ENCODE measurements at places on chromosomes 16 and 17. TPM values are rescaled to one million over a fixed set of nuclear protein-coding genes. Genes with fewer than 3 reads are reported as not detected.

- peaks cover 23% of the 10 kb centered on the region for H3K4me1 ChIP-seq
- H3K27me3 ChIP-seq: no peaks in the 10 kb centered on the region
- H3K27ac ChIP-seq: no peak overlapping the region
- H3K36me3 ChIP-seq: no peaks in the 10 kb centered on the region
- no peak for DNase-seq
Measured at GRCh38 chr17:9166788-9167187, 145.5 kb downstream of the NTN1 start.

- no peak overlapping the region for H3K27ac ChIP-seq
- no peaks in the 10 kb centered on the region for H3K27me3 ChIP-seq
- no peak overlapping the region for H3K4me3 ChIP-seq
- no peaks in the 10 kb centered on the region for H3K36me3 ChIP-seq
- DNase-seq: no peak
- H3K4me1 ChIP-seq: no peaks in the 10 kb centered on the region
Measured at GRCh38 chr16:53071748-53072301, 17.0 kb downstream of the CHD9 start.

- H3K4me3 ChIP-seq: no peak overlapping the region
- no peaks in the 10 kb centered on the region for H3K4me1 ChIP-seq
- H3K27ac ChIP-seq: no peak overlapping the region
- no peaks in the 10 kb centered on the region for H3K27me3 ChIP-seq
Measured at GRCh38 chr17:72145962-72146361, 25.1 kb downstream of the SOX9 start.

DNA sequence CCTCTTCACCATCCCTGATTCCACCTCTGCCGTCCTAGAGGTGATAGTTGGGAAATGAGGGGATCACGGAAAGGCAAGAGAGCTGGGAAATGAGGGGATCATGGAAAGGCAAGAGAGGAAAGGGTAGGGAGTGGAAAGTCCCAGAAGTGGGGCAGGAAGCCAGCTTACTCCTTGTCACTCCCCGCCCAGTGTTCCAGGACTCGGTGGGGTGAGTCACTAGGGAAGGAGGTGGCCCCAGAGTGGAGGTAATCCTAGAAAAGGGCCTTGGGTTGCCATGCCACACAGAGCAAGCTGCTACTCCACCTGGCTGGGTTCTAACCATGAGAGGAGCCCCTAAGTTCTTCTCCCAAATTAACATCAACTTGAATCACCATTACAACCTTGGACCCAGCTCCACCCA is 14.8 kb downstream of the ALOXE3 start:
- DNase-seq: no peak
- H3K27ac ChIP-seq: no peak overlapping the region
- H3K4me3 ChIP-seq: no peak overlapping the region

GRCh38 chr17:27741971-27742575 is 58.3 kb downstream of the NOS2 start:
- no peaks in the 10 kb centered on the region for H3K4me1 ChIP-seq
- H3K27me3 ChIP-seq: no peaks in the 10 kb centered on the region
- H3K27ac ChIP-seq: no peak overlapping the region
- no peak overlapping the region for H3K4me3 ChIP-seq

DNA sequence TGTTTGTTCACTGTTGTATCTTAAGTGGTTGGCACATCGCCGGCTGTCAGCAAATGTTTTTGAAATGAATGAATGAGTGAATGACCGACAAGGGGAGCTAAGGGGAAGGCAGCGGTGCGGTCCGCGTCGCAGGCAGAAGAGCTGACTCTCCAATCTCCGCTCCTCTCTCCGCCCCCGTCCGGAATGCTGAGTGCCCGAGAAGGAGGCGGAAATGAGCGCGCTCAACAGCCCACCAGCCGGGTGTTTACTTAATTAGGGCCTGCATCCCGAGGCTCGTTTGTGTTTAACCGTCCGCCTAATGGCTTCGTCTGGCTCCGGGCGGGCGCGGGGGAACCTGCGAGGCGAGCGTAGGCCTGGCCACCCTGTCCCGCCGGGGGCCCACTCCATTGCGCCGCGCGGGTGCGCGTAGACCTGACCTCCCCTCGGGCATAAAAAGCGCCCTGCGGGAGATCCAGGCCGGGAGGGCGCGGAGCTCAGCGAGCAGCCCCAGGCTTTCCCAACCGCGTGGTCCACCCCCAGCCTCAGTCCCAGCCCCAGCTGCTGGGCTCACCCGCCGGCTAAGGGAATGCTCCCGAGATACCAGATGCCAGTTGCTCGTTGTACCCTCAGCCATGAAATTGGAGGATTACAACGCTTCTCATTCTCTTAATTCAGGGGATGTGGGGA is 2.5 kb upstream of the CDH3 start:
- H3K4me3 ChIP-seq: no peak overlapping the region
- H3K36me3 ChIP-seq: no peaks in the 10 kb centered on the region
- H3K4me1 ChIP-seq: peaks cover 18% of the 10 kb centered on the region
- H3K27ac ChIP-seq: no peak overlapping the region

DNA sequence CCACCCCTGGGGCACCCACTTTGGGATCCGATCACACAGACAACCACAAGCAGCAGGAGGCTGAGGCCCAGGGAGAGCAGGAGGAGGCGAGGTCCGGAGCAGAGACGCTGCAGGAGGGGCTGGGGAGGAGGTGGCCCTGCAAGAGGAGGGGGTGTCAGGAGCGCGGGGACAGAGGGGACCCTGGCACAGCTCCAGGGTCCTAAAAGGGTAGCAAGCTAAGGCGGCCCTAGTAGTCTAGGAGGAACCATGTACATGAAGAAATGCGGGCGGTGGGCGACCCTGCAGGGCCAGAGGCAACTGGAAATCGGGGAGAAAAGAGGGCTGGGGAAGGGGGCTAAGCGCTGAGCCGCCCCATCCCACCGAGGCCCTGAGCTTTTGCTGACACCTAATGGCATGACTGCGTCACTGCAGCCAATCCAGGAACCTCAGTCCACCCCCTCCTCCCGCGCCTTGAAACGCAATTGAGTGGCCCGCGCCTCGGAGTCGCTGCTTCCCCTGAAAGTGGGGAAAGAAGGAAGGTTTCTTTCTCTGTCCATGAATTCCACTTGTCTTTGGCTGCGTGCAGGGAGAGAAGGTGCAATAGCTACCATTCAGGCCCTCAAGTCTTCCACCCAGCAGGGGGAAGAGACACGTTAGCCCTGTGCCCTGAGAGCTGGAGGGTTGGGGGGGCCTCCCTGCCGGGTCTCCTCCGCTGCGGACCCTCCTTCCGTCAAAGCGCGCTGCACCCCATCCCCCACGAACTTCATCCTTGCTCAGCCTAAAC is 1.8 kb downstream of the ASGR1 start:
- peaks cover 10% of the 10 kb centered on the region for H3K27me3 ChIP-seq
- H3K27ac ChIP-seq: no peak overlapping the region
- H3K4me3 ChIP-seq: peak overlapping the region; percentile 26

DNA sequence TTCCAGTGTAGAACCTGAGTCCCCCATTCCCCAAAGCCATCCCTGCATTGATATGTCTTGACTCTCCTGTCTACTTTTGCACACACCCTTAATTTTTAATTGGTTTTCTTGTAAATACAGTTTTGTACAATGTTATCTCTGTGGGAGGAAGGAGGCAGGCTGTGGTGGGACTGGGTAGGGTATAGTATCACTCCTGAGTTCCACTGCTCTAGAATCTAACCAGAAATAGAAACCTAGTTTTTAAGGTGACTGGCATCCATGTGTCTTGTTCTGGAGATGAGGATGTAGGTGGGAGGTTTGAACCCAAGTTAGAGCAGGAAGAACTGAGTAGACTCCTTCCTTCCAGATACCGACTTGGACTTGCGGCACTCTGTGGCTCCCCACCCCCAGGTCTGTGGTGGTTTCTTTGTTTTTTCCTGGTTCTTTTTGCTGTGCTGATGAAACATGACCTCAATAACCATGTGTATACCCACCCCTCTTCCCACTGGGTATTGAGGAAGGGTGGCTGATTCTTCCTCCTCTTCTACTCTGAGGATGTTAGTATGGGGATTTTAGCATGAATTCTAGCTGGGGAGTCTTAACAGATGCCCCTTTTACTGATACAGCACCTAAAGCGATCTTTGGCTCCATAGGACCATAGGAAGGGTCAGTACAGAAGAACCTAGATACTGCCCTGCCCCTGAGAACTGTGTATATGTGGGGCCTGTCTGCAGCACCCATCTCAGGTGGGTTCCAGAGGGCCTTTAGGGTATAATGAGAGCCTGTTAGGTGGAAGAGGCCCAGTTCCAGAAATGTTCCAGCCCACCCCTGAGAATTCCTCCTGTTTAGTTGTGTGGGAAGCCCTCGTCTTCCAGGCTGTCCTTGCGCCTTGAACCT is 48.7 kb downstream of the SF3B3 start:
- no peak overlapping the region for H3K4me3 ChIP-seq
- peaks cover 48% of the 10 kb centered on the region for H3K4me1 ChIP-seq
- peaks cover 83% of the 10 kb centered on the region for H3K36me3 ChIP-seq
- no peaks in the 10 kb centered on the region for H3K27me3 ChIP-seq
- H3K27ac ChIP-seq: peak overlapping the region; percentile 3
- DNase-seq: no peak

DNA sequence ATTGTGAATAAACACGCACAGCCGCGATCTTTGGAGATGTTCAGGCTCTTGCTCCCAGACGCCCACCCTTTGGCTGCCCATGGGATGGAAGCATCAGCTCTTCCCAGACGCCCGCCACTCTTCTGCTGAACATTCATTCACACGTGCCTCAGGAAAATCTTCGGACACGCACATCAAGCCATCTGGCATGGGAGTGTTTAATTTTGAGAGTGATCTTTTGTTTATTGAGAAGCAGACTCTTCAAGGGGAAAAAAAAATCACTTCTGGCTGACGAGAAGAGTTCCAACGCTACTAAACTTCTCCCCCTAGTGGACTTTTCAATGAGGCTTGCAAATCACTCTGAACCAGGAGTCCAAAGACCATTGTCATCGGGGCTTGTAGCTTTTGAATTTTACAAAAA is 62.0 kb upstream of the NUDT7 start:
- no peak overlapping the region for H3K27ac ChIP-seq
- H3K4me3 ChIP-seq: no peak overlapping the region
- no peaks in the 10 kb centered on the region for H3K27me3 ChIP-seq
- no peaks in the 10 kb centered on the region for H3K36me3 ChIP-seq
- H3K4me1 ChIP-seq: no peaks in the 10 kb centered on the region

CACNG4 gene
- total RNA-seq: 32.0 TPM

CFAP97D1 gene
- total RNA-seq: not detected

C17orf107 gene
- total RNA-seq: 0.18 TPM

SLC52A1 gene
- total RNA-seq: not detected

All from SJSA1 (cell line).